ENCODE measurements at places on chromosomes 3 and 15.

GRCh38 chr3:33786565-33787327 lies 11.7 kb upstream of the PDCD6IP start:
- no peak for DNase-seq
- no peak overlapping the region for H3K4me3 ChIP-seq
- no peaks in the 10 kb centered on the region for H3K36me3 ChIP-seq
- no peak overlapping the region for H3K27ac ChIP-seq
- H3K27me3 ChIP-seq: no peaks in the 10 kb centered on the region
- peaks cover 4% of the 10 kb centered on the region for H3K4me1 ChIP-seq

DNA sequence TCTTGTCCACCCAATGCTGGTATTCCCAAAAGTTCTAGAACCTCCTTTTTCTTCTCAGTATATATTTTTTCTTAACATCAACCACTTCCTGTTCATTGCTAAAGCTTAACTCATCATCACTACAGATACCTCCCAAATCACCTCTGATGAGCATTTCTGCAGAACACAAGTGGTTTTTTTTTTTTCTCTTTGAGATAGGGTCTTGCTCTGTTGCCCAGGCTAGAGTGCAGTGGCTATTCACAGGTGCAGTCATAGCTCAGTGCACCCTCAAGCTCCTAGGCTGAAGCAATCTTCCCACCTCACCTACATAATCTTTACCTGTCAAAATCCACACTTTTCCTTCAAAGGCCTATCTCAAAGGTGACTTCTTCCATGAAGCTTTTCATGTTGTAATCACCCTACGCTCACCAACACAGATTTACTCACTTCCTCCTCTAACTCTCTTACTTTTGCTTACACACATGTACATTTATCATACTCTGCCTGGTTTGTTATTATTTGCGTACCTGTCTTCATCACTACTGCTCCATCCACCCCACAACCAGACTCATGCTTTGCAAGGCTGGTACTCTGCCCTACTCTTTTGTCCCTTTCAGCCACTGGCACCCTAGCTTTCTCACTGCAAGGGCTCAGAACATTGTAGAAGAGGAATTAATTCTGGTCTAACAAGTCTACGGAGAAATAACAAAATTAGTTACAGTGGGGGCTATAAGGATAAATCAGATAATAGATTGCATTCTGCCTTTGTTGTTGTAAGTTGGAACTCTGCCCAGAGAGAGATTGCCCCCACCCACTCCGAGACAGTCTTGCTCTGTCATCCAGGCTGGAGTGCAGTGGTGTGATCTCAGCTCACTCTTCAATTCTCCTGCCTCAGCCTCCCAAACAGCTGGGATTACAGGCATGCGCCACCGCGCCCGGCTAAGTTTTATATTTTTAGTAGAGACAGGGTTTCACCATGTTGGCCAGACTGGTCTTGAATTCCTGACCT lies 27.5 kb downstream of the HERC1 start:
- no peak overlapping the region for H3K4me3 ChIP-seq
- H3K36me3 ChIP-seq: no peaks in the 10 kb centered on the region
- DNase-seq: no peak
- no peaks in the 10 kb centered on the region for H3K27me3 ChIP-seq
- H3K27ac ChIP-seq: no peak overlapping the region
- no peaks in the 10 kb centered on the region for H3K4me1 ChIP-seq

GRCh38 chr3:133474251-133474801 lies 74.5 kb downstream of the BFSP2 start:
- no peak overlapping the region for H3K4me3 ChIP-seq
- DNase-seq: no peak
- H3K27ac ChIP-seq: no peak overlapping the region
- no peaks in the 10 kb centered on the region for H3K36me3 ChIP-seq
- H3K4me1 ChIP-seq: peaks cover 5% of the 10 kb centered on the region

DNA sequence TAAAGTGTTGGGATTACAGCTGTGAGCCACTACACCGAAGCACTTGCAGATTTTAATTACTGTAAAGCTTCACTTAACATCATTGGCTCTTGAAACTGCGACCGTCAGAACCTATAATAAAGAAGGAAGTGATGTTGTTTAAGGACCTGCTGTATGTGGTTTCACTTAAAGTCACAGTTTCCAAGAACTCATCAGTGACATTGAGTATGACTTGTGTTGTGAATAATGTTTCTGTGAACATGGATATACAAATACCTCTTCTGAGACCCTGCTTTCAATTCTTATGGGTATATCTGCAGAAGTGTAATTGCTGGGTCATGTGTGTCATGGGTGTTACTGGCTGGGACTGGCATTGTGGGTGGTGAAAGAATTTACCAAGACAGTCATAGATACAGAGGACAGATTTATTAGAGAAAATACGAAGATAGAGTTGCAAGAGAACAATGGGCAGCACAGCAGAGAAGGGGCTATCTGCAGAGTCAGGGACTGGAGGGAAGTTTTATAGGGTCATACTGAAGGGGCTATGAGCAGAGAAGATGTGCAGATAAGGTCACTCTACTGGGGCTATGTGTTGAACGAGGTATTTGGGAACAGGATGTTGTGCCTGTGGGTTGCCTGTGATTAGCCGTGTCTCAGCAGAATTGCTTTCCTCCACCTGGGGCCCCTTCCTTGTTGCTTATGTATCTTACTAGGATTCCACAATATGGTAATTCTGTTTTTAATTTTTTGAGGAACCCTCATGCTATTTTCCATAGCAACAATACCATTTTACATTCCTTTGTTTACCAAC lies 4.5 kb downstream of the NDUFB5 start:
- H3K4me3 ChIP-seq: no peak overlapping the region
- peaks cover 11% of the 10 kb centered on the region for H3K4me1 ChIP-seq
- peaks cover 17% of the 10 kb centered on the region for H3K36me3 ChIP-seq
- DNase-seq: no peak

- DNase-seq: no peak
- no peaks in the 10 kb centered on the region for H3K36me3 ChIP-seq
- H3K27ac ChIP-seq: no peak overlapping the region
These were observed 542.1 kb downstream of the EPHB1 start for GRCh38 chr3:135337192-135337591.

- H3K27ac ChIP-seq: no peak overlapping the region
- no peak overlapping the region for H3K4me3 ChIP-seq
- no peaks in the 10 kb centered on the region for H3K27me3 ChIP-seq
- peaks cover 8% of the 10 kb centered on the region for H3K4me1 ChIP-seq
These were observed 6.4 kb downstream of the SUCNR1 start for GRCh38 chr3:151879679-151880415.

DNA sequence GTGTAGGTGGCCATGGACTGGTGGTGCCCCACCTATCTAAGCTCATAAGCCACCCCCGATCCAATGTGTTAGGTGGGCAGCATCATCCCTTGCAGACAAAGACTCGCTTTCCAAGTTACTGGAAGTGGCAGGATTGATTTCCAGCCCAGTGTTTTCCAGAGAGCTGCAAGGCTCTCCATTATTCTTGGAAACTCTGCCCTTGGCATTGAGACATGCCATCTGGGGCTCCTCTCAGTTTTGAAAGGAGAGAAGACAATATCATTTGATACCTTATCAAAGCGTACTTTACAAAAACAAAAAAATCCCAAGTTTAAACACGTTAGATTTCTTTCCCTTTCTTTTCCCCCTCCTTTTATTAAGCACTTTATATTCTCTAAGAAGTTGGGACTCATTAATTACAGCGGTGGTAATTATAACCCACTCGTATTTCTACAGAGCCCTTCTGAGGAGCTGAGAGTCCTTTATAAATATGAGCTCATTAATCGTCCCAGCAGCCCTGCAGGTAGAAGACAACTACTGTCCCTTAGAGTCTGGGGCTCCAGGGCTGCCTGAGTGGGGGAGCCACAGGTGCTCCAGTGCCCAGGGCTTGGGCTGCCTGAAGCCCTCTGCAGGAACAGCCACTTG lies 226.1 kb downstream of the TLE3 start:
- H3K4me1 ChIP-seq: peaks cover 12% of the 10 kb centered on the region
- H3K36me3 ChIP-seq: no peaks in the 10 kb centered on the region
- H3K27me3 ChIP-seq: no peaks in the 10 kb centered on the region

GRCh38 chr3:100335434-100335833 lies 877 bp downstream of the NIT2 start:
- peak; percentile 34 for DNase-seq
- H3K27ac ChIP-seq: peak overlapping the region; percentile 36
- no peaks in the 10 kb centered on the region for H3K27me3 ChIP-seq
- H3K4me1 ChIP-seq: peaks cover 12% of the 10 kb centered on the region
- peak overlapping the region; percentile 68 for H3K4me3 ChIP-seq
- H3K36me3 ChIP-seq: peaks cover 18% of the 10 kb centered on the region

DNA sequence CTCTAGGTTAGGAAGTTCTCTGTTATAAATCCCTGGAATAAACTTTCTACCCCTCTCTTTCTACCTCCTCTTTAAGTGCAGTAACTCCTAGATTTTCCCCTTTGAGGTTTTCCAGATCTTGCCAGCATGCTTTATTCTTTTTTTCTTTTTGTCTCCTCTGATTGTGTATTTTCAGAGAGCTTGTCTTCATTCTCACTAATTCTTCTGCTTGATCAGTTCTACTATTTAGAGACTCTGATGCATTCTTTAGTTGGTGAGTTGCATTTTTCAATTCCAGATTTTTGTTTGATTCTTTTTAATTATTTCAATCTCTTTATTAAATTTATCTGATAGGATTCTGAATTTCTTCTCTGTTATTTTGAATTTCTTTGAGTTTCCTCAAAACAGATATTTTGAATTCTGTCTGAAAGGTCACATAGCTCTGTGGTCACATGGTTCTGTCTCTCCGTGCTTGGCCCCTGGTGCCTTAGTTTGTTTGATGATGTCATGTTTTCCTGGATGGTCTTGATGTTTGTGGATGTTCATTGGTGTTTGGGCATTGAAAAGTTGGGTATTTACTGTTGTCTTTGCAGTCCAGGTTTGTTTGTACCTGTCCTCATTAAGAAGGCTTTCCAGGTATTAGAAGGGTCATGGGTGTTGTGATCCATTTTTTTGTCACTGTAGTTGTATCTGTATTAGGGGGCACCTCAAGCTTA lies 89.2 kb downstream of the BBX start:
- H3K27me3 ChIP-seq: no peaks in the 10 kb centered on the region
- no peak overlapping the region for H3K4me3 ChIP-seq
- no peak for DNase-seq
- H3K27ac ChIP-seq: no peak overlapping the region
- no peaks in the 10 kb centered on the region for H3K4me1 ChIP-seq

GRCh38 chr3:35772381-35773015 lies 133.2 kb downstream of the ARPP21 start:
- no peak overlapping the region for H3K4me3 ChIP-seq
- H3K27ac ChIP-seq: no peak overlapping the region
- H3K36me3 ChIP-seq: no peaks in the 10 kb centered on the region
- no peaks in the 10 kb centered on the region for H3K27me3 ChIP-seq

DNA sequence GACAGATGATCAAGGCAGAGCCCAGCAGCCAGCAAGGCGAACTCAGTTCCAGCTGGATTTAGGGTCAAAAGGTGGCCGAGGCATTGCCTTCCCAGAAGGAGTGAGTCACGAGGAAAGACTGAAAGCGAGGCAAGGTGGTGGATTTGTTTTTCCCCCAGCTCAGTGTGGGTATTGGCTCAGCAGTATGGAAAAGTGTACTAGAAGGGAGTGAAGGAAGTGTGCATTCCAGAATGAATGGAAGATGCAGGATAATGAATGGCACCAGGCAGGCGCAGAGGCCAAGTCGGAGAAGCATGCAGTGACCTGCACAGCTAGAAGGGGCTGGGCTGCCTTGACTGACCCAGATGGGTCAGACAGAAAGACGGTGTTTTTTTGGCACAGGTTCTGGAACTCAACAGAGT lies 46.3 kb downstream of the FOXP1 start:
- no peaks in the 10 kb centered on the region for H3K27me3 ChIP-seq
- H3K4me1 ChIP-seq: peaks cover 14% of the 10 kb centered on the region
- DNase-seq: peak; percentile 54
- no peak overlapping the region for H3K27ac ChIP-seq
- H3K4me3 ChIP-seq: no peak overlapping the region

DNA sequence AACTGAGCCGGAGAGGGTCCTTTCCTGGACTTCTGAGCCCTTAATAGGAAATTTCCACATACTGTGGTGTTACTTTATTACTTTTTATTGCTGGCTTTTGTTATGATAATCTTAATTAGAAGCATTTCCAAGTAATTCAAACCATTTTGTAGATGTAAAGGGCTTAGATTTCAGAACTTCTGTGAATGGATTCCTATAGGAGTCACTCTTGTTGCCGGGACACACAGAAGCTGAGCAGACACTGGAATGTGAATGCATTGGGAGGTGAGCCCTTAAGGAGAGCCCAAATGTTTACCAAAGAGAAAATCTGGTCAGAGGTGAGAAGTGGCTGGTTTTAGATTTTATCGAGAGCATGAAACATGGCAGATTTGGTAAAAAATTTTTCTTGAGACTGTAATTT lies 87.4 kb downstream of the FNDC3B start:
- peak; percentile 55 for DNase-seq
- peak overlapping the region; percentile 78 for H3K27ac ChIP-seq
- peaks cover 85% of the 10 kb centered on the region for H3K4me1 ChIP-seq
- H3K36me3 ChIP-seq: peaks cover 70% of the 10 kb centered on the region
- H3K27me3 ChIP-seq: no peaks in the 10 kb centered on the region

DNA sequence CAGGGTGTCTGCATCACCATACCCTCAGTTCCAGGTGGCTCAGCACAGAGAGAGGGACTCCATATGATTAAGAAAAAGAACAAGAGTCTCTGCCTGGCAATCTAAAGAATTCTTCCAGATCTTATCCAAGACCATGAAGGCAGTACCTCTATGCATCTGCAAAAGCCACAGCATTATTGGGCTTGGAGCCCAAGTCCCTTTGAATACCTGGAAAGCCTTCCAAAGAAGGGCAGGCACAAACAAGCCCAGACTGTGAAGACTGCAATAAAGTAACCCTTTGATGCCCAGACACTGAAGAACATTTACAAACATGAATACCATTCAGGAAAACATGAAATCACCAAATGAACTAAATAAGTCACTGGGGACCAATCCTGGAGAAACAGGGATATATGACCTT lies 60.9 kb upstream of the DIPK2A start:
- no peaks in the 10 kb centered on the region for H3K36me3 ChIP-seq
- H3K4me1 ChIP-seq: no peaks in the 10 kb centered on the region
- H3K4me3 ChIP-seq: no peak overlapping the region
- H3K27ac ChIP-seq: no peak overlapping the region
- H3K27me3 ChIP-seq: no peaks in the 10 kb centered on the region

DNA sequence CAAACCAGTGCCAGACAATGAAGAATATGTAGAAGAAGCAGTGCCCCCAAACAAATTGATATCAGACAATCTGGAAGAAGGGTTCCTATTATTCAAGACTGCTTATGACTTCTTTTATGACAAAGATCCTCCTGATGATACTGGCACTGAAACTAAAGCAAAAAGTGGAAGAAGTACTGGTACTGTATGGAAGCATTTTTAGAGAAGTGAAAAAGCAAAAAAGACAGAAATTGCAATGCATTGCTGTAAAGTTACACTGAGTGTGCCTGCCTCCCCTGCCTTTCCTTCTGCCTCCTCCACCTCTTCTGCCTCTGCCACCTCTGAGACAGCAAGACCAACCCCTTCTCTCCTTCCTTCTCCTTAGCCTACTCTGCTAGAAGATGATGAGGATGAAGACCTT lies 167.6 kb downstream of the PLCL2 start:
- H3K4me1 ChIP-seq: no peaks in the 10 kb centered on the region
- H3K36me3 ChIP-seq: no peaks in the 10 kb centered on the region
- H3K4me3 ChIP-seq: no peak overlapping the region
- no peak for DNase-seq
- no peaks in the 10 kb centered on the region for H3K27me3 ChIP-seq

- H3K4me3 ChIP-seq: no peak overlapping the region
- H3K27me3 ChIP-seq: no peaks in the 10 kb centered on the region
- H3K36me3 ChIP-seq: no peaks in the 10 kb centered on the region
- no peak for DNase-seq
- H3K4me1 ChIP-seq: no peaks in the 10 kb centered on the region
- H3K27ac ChIP-seq: no peak overlapping the region
These were observed 17.0 kb upstream of the OR5K1 start for GRCh38 chr3:98445949-98446406.

GRCh38 chr3:196650740-196651311 lies 11.3 kb downstream of the NRROS start:
- no peak overlapping the region for H3K4me3 ChIP-seq
- H3K27ac ChIP-seq: peak overlapping the region; percentile 70
- peaks cover 25% of the 10 kb centered on the region for H3K4me1 ChIP-seq
